ENCODE measurements at places on chromosomes 12 and 14. TPM values are rescaled to one million over a fixed set of nuclear protein-coding genes. Genes with fewer than 3 reads are reported as not detected.

DNA sequence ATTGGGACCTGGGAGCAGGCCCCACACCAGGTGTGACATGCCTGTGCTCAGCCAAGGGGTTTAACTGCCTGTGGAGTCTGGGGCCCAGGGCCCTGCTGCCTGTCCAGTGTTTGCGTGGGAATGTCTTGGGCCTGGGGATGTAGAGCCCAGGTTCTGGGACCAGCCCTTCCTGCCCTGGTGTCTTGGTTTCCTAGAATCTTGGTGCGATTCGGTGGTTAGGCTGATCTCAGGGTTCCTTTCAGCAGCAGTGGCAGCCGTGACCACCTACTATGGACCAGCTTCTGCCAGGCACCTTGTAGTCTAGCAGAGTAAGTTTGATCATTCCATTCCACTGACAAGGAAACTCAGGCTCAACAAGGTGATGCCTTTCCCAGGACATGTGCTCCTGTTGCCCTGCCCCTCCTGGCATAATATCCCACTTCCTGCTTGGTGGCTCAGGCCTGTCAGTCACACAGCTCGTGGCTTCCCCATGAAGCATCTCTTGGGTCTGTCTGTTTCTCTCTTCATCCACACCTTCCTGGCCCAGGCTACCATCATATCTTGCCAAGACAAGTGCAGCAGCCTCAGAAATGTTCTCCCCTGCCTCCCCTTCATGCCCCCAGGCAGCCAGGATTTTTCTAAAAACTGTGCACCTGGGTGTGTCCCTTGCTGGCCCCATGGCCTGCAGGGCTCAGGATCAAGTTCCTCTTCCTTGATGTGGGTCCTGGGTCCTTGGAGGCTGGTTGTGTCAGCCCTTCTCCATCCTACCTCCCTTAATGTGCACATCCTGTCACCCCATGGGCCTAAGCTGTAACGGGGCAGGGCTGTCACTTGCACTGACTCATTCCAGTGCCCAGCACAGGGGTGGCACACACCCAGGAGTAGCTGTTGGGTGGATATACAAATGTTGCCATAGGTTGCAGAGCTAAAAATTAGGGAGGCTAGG lies 101.6 kb downstream of the SLC25A47 start:
- no peak for DNase-seq

DNA sequence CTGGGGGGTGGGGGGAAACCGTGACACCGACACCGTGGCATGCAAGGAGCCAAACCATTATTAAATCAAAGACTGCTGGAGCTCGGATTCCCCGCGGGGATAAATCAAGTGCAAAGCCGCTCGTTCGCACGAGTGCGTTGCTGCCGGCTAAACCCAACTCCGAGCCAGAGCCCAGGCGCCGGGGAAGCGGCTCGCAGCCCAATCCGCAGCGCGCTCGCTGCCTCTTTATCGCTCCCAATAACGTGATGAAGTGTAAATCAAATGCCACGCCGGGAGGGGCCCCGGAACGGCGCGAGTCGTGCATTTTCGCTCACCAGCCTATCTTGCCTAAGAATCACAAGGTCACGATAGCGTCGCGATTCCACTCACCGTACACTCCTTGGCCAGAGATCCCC lies 1.3 kb downstream of the MDGA2 start:
- no peak for DNase-seq

DNA sequence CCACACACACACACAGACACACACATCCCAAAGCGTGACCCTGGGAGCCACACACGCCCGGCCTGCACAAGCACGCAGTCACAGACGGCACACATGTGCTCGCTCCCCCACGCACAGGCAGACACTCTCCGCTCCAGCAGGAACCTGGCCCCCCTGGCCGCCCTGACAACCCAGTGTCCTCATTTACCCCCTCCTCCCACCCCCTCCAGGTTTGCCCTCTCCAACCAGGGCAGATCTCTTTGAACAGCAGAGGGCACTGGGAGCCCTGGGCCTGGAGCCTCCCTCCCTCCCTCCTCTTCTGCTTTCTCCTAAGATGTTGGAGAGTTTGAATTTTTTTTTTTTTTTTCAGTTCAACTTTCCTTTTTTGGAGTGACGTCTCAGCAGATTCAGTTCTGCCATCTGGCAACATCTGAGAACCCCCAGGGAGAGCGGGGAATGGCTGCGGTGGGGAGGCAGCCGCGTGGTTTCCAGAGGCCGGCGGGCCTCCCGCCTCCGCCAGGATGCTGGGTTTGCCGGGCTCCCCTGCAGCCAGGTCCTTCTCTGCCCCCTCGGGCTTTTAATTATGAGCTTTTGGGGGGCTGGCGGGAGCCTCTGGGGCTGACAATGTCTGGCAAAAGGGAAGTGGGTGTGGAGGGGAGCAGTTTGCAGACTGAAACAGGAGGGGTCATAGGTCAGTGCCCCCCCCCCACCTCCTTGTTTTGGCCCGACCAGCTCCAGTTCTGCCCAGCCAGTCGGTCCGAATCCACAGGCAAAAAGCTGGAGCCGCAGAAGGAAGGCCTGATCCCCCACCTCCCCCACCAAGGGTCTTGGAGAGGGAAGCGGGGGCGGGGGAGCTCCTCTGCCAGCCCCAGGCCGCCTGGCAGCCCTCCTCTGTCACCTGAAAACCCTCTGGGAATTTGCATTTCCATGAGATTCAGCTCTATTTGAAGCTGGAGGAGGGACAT lies 1.3 kb upstream of the NCOR2 start:
- peak; percentile 44 for DNase-seq

DNA sequence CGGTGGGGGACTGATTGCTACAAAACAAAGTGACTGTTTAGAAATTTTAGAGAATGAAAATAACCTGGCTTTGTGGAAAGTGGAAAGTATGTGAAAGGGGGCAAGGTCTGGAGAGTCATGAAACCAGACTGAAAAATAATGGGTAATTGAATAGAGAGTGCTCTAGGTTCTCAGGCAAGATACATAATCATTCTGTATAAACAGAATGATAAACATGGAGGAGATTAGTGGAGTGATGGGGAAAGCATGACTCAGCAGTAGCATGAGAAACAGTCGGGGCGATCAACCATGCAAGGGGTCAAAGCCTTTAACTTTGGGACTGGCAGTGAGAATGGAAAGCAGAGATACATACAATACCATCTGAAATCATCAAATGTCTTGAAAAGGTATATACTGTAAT lies 332.5 kb downstream of the CCER1 start:
- DNase-seq: peak; percentile 38

Gene SLC5A8
- total RNA-seq: not detected

Measured in bronchial epithelial cell (primary cell).